T follicular helper cell (primary cell): ENCODE measurements at places on chromosomes 1 and 21.

DNA sequence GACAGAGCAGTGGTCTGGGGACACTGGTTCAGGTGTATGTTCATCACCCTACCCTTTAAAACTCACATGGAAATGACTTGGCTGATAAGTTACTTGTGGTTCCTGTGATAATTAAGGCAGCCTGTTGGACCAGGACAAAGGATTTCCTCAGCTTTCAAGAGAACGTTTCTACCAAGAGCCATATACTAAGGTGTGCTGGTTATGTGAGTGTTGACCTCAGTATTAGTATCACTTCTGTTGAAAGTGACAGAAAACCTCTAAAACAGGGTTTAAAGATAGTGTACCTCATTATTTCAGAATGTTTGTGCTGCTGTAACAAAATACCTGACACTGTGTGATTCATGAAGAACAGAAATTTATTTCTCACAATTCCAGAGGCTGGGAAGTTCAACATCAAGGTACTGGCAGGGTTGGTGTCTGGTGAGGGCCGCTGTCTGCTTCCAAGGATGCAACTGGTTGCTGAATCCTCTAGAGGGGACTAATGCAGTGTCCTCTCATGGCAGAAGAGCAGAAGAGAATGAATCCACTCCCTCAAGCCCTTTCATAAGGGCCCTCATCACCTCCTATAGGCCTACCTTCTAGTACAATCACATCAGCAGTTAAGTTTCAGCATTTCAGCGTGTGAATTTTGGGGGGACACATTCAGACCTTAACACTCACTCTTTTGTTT is 54.9 kb downstream of the UCK2 start:
- DNase-seq = no peak

- DNase-seq = no peak
Observed at GRCh38 chr1:15176120-15176519, 22.6 kb downstream of the TMEM51 start.

- DNase-seq = no peak
Observed at GRCh38 chr21:34520281-34520680, 8.3 kb upstream of the KCNE1 start.

- no peak for DNase-seq
Observed at GRCh38 chr1:64392109-64392508, 77.8 kb upstream of the CACHD1 start.

DNA sequence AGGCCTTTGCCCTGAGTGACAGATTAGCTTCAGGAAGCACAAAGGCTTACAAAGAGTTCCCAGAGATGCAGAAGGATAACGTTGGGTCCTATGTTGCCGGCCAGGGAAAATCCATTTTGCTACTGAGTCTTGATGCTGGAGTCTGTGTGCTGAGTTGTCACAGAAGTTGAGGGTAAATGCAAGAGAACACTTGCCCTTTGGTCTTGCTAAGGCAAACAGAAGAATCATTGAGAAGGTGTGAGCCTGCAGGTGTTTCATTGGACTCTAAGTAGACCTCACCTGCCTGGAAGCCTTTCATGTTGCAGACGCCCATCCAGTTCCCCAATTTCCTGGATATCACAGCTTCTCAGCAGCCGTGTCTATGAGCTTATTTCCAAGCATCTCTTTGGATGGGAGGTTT is 105.2 kb downstream of the PCP4 start:
- DNase-seq = no peak

DNA sequence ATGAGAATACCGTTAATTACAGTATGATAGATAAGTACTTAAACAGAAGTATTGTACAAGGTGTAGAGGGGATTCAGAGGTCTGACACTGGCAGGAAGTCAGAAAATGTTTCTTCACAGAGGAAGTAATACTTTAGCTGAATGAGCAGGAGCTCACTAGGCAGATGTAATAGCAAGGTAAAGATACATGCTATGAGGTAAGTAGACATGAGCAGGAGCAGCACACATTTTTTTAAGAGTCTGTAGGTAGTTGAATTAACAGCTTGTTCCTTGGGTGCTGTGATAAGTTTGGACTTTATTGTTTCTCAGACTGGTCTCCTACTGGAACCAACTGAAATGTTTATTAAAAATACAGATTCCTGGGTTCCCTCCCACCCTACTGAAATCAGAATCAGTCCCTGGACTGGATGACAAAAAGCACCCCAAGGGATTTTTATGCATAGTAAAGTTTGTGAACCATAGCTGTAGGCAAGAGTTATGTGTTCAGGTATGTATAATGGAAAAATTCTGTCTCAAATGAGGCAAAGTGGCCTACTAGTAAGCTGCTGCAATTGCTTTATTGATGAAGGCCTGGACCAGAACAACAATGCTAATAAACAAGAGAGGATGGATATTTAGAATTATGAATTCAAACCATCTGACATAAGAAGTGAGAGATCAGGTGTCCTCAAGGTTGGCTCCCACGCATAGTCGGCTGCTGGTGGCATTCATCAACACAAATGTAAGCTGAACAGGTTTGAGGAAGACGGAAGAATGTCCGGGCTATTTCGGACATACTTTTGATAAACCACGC is 902 bp downstream of the AP4B1 start:
- no peak for DNase-seq
